Stimulated activated CD8-positive, alpha-beta memory T cell treated with anti-CD3 and anti-CD28 coated beads, Interleukin-4, amount 100 ng/mL, for 24 hours (primary cell): ENCODE measurements at places on chromosomes 4 and X.

DNA sequence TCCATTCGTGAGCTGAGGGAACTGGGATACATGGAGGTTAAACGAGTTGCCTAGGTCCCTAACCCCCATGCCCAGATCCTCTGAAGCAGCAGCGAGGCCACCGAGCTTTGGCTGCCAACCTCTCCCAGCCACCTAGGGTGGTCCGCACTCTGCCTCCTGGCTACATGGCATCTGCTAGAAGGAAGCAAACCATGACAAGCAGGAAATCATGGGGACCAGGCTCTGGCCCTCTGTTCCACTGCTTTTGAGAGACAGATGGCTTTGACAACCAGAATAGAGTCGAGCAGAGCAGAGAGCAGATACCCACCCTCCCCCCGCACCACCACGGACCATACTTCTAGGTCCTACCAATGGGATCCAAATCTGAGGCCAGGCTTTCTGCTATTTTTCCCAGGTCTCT, 37.5 kb upstream of the NKRF start:
- no peak for DNase-seq

DNA sequence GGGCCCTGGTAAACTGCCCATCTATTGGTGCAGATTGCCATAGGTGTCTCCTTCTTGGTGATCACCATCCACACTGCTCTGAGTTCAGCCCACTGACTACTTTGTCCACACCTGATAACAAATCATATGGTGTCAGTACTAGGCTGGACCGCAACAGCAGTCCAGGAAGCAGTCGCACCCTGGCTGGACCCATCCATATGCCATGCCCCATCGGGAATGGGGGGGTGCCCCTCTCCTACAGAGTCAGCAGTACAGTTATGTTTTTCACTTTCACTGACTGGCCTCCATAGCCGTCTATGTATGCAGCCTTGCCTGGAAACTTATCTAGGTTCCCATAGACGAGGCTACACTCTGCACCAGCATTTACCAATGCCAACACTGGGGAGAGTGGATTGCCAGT, 226.1 kb downstream of the ADGRL3 start:
- no peak for DNase-seq

DNA sequence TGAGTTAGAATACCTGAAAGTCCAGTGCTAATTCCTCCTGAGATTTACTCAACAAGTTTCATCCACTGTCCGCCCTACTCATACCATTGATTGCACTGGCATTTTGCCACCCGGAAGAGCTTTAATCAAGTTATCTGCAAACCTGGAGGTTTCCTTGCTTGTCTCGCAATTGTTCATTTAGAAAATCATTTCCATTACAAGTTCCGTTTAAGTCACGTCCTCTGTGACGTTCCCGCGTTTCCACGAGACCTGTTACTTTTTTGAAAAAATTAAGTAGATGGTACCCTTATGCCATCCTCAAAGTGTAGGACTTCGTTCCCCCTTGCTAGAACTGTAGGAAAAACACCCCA, 761 bp upstream of the FRYL start:
- no peak for DNase-seq

GRCh38 chrX:3244955-3245354, 101.5 kb downstream of the MXRA5 start:
- no peak for DNase-seq

GRCh38 chr4:122845760-122846159, 19.1 kb downstream of the FGF2 start:
- no peak for DNase-seq

DNA sequence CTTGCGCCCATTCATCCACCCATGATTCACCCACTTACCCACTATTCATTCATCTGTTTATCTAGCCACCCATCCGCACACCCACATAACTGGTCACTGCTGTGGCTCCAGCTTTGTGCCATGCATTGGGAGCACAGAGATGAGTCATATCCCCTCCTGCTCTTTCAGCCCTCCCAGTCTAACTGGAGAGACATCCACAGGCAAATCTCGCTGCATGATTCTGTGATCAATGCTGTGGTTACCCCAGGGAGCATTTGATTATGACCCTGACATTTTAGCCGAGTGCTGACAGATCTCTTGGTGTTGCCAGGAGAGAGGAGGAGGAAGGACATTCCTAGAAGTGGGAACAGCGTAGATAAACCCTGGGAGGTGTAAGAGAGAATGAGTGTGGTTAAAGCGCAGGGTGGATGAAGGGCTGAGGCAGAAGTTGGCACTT, 10.4 kb upstream of the PORCN start:
- DNase-seq = no peak

- DNase-seq = no peak
Observed at GRCh38 chr4:52575406-52575805, 83.7 kb downstream of the USP46 start.

- no peak for DNase-seq
Observed at GRCh38 chrX:44705817-44706551, 137.8 kb upstream of the DUSP21 start.

GRCh38 chr4:14883166-14883565, 119.1 kb upstream of the CPEB2 start:
- DNase-seq = no peak

DNA sequence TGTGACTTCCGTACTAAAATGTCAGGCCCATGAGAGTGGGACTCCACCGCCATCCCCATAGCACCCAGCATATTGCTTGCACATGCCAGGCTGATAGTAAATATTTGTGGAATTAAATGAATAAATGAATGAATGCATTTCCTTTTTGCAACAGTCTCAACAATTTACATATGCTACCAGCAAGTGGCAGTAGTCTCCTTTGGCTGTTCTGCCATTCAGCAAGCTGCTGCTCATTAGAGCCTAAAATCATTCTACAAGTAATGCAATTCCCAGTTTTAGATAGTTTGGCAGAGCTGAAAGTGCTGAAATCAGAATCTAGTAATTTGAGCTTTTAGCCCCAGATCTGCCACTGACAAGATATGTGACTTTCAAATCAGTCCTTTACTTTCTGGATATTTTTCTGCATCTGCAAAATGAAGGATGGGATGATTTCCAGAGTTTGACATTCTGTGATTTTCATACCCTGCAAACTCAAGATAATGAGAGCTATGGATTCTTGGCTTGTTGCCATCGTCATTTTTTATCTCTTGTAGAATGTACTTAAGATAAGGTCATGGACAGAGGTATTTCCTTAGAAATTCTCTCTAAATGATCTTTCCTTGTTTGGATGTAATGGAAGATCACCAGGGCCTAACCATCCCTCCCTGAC, 35.7 kb upstream of the INTS6L start:
- DNase-seq = no peak

DNA sequence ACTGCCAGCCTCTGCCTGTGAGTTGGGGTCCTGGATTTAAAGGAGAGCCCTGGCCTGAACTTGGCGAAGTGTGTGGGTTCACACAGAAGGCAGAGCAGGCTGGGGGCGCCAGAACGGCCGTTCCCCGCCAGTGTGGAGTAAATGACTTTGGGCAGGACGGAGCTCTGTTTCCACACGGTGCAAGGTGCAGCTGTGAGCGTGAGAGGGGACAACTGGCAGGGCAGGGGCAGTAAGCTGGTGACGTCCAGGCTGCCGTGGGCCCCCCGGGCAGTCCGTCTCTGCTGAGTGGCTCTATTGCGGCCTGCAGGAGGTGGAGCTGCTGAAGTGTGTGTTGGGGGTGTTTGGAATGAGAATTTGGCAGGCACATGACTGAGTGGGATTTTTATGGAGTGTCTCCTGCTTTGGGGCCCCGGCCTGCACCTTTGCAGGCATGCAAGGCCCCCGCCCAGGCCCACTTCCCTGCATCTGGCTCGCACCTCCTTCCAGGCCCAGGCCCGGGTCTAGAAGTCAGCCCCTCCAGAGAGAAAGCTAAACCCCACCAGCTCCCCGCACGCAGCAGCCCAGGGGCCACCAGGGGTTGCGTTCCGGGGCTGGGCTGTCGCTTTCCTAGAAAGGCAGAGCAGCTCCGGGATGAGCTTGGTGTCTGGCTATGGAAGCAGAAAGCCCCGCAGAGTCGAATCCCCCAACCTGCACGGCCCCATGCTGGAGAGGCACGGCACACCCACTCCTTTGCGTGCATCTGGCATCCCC, 62.2 kb upstream of the GRPEL1 start:
- DNase-seq = no peak

GRCh38 chr4:73212982-73213730, 45.4 kb downstream of the ANKRD17 start:
- no peak for DNase-seq

GRCh38 chr4:127450276-127450675, 182.5 kb upstream of the INTU start:
- no peak for DNase-seq

DNA sequence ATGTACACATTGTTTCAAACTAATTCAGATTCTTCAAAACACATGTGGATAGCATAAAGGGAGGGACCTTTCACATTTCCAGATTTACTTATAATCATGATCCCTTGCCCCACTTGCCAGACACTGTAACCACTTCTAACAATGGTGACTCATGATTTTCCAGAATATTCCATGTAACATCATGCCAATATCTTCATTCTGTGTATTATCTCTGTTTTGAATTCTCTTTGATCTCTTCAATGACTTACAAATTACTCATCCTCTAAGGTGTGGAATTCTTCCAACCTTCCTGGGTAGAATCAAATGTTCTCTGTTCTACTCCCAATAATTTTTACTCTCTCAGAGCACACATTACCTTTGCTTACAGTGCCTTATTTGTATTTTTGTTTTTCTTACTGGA, 517.1 kb downstream of the PCDH7 start:
- DNase-seq = no peak

- no peak for DNase-seq
Observed at GRCh38 chr4:142314247-142314646, 531.9 kb downstream of the INPP4B start.

DNA sequence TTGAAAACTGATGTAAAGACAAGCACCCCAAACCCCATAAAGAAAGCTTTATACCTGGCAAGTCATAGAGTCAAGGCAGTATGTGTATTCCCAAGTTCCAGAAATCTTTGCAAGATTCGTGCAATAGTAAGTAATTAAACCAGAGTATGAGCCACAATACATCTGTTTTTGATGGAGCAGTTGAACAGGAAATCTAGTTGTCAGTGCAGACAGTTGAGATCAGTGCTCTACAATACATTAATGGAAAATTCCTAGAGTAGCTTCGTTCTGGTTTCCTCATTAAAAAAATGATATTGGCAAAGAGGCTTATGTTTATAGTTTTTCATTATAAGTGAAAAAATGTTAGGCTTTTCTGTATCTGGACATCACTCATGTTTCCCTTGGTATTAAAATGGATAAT, 575.3 kb downstream of the TRIML1 start:
- no peak for DNase-seq

GRCh38 chr4:158410272-158410671, 111.4 kb upstream of the RXFP1 start:
- no peak for DNase-seq

GRCh38 chrX:138929926-138930582, 218.5 kb upstream of the FGF13 start:
- no peak for DNase-seq

DNA sequence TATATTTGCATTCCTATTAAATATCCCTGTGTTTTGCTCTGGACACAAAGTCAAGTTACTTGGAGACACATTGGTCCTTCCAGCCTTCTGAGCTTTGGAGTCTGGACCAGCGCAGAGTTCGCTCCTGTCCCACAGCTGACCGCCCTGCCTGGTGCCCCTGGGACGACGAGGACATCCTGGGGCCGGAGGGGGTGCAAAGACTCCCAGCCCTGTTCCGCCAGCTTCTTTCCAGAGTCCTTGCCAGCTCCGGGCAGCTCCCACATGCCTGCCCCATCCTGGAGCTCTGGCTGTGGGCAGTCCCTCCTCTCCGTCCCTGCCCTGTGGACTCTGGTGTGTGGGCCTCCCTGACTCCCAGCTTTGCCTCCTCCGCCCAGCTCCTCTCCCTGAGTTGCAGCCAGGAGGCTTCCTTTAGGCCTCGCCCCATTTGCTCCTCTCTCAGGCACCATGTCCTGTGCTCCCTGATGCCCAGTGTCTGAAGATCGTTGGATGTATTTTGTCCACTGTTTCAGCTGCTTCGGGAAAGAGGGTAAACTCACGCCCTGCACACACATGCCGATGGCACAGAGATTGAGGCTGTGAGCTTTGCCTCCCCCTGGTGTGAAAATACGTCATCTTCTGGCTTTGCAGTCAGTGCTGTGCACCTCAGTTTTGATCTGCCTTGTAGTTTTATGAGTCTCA, 4.9 kb upstream of the PCGF3 start:
- no peak for DNase-seq

DNA sequence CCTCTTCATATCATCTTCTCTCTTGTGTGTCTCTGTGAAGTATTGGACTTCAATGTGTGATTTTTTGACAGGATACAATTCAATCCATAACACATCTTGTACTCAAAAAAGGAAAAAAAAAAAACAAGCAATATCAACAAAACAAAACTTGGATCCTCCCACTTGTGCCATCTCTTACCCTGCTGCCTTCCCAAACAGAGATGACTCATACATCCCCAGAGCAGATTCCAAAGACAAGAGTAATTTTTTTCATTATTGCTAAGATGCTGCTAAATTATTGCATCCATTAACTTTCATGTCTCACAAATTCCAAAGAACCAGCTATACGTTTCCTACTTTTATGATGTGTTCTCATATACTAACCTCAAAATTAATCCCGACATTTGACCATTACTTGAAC, 479.2 kb downstream of the GBA3 start:
- DNase-seq = no peak

DNA sequence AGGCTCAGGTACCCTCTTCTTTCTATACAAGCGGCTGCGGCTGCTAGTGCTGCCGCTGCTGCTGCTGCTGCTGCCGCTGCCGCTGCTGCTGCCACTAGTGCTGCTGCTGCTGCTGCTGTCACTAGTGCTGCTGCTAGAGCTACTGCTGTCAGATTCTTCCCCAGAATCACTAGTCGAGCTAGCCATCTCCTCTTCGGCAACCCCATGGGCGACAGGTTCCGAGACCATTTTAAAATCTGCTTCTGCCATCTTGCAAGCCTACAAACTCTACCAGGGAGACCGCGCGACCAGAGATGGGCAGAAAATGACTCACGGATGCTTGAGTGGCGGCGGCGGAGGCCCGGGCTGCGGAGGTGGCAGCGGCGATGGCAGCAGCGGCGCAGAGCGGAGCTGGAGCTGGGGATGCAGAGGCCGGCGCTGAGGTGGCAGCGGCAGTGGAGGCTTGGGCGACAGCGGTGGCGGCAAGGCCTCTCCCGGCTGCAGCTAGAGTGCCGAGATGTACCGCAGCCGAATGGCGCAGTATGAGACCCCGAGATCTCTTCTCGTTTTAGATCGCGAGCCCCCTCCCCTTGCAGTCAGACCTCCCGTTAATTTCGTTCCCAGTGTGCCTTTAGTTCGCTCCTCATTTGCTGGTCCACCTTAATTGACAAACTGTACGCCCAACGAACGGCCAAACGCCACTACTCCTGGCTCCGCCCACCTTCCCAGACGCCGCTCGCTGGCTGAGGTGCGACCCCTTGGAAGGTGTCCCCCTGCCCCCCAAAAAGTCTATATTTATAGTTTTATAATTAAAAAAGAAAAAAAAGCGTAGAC, at the start of gene NAP1L3:
NAP1L3 (minus strand) TSS at position 523 of the 813 bp plus-strand sequence; CDS start at position 249, 274 bp downstream.
- DNase-seq = peak; percentile 41
